ENCODE measurements at places on chromosomes 4 and X.

GRCh38 chr4:7922466-7922865, 17.2 kb downstream of the AFAP1 start:
- no peak for DNase-seq

DNA sequence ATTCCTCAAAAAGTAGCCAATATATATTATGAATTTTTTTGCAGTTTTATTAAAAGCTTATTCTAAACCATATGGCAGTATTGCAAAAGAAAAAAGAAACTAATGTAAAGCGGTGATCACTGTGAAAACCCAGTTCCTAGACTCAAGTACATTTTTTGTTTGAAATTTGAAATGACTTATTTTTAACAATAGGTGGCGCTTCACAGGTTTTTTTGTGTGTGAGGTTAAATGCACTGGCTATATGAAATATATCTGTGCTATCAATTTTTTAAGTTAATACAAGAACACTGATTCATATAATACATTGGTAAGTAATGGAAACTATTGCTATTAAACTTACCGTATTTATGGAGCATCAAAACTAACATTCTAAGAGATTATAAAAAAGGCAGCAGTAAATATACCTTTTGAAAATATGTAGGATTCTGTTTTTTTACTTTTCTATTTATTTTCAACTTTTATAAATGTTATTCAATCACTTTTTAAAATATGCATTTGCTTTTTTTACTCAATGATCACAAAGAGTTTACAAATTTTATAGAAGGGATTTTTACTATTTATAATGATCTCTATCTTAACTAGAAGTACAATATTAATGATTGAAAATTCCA, 5.6 kb upstream of the SPRY1 start:
- DNase-seq = no peak

DNA sequence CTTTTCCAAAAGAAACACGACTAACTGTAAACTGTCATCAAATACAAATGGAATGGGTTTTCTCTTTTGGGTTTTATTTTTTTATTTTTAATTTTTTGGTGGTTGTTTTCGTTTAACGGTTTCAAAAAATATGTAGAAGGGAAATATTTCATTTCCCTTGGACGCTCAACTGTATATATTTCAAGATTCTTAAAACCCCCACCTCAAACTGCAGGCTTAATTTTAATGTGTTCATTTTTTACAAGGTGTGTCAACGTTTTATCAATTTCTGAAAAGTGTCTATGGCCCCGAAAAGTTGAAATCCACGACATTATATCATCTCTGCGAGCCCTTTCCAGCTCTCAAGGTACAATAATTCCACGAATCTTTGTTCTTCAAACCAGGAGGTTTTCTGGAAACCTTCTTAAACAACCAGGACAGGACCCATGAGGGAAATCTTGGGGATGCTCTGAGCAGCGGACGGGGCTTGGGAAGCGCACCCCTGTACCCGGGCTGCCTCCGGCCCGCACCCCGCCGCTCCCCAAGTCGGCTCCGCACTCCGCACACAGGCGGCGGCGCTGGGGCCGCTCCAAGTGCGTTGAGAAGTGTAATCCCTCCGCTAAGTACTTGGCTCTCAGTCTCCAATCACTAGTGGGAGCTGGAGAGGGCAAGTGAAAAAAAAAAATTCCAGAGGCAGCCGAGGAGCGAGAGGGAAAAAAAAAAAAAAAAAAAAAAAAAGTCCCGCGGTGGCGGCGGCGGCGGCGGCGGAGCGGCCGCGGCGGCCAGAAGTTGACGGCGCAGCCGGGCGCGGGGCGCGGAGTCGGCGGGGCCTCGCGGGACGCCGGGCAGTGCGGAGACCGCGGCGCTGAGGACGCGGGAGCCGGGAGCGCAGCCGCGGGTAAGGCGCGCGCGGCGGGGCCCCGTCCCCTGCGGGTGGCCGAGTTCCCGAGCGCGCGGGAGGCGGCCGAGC, at the start of gene BMPR1B:
Gene BMPR1B (plus strand): TSS at position 764 of the 949 bp plus-strand sequence. CDS start 346,470 bp downstream, outside the sequence.
- no peak for DNase-seq

- DNase-seq = no peak
These were observed 332.5 kb upstream of the ZFP42 start for GRCh38 chr4:187663076-187663475.

DNA sequence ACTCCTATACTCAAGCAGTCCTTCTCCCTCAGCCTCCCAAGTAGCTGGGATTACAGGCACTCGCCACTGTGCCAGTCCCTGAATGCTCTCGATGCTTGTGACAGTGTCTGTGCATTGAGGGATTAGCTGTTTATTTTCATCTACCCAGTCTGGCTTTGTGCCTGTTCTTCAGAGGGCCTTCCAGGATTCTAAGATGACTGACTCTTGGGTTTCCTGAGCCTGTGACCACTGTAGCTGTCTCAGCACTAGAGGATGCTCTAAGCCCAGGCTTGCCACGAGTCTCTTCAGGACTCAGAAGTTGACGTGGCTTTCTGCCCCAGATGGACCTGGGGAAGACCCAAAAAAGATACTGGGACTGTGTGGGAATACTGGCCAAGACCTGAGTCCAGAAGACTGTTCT, 201.4 kb downstream of the ARHGAP10 start:
- DNase-seq = no peak

DNA sequence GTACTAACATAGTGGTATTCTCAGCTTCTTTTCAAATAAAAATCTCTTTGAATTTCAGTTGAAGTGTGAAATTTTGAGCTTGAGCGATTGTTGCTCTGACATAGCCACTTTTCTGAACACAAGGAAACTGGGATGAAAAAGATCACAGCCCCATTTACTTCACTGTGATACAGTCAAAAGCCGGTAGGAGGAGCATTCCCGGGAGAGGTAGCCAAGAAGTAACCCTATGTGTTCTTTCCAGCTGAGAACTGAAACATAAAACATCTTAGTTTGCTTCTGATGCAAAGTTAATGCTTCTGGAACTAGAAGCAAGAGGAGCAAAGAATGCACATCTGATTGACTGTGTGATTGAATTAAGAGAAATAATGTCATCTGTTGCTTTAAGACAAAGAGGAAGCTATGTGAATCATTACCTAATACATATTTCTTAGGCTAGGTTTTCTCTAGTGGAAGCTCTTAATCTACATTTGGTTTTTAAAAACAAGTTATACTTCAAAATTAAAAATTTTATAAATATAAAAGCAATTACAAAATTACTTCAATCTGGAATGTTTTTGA, 88.3 kb upstream of the UNC5C start:
- no peak for DNase-seq

- DNase-seq = no peak
These were observed 265.7 kb upstream of the BOD1L1 start for GRCh38 chr4:13893211-13893610.

- no peak for DNase-seq
These were observed 7.5 kb upstream of the RUFY3 start for GRCh38 chr4:70714079-70714887.

GRCh38 chrX:140391313-140391712, 113.6 kb downstream of the SOX3 start:
- no peak for DNase-seq

DNA sequence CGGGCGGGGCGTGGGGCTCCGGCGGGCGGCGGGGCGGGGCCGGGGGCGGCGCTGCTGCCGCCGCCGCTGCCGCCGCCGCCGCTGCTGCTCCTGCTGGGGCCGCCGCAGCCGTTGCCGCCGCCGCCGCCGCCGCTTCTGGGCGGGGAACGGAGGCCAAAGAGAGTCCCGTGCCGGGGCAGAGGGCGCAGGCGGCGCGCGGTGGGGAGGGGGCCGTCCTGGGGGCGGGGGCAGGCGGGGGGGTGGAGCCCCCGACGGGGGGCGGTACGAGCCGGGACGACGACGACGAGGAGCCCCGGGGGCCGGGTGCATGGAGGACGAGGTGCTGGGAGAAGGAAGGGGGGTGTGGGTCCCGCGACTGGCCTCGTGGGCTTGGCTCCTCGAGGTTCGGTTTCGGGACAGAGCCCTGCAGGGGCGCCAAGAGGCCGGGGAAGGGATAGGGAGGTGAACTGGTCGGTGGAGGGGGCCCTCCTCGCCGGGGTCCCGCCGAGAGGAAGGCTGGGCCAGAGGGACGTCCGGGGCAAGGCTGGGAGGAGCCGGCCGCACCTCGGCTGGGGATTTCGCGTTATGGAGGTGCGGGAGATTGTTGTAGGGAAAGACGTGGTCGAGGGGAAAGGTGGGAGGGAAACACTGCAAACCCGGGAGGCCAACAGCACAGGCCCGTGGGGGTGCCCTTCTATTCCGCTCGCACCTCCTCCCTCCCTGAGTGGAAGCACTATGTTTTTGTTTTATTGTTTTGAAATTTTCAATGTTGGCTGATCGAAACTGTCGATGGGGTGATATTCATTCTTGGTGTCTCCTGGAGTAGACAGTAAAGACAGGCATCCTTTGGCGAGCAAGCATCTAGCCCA, 1.9 kb downstream of the BCORL1 start:
- DNase-seq = peak; percentile 23

- no peak for DNase-seq
These were observed 64.5 kb downstream of the STX18 start for GRCh38 chr4:4477391-4477790.

- no peak for DNase-seq
These were observed 131.0 kb downstream of the DCLK2 start for GRCh38 chr4:150209140-150209829.

Data from CD4-positive, alpha-beta T cell (primary cell).